ENCODE measurements at places on chromosomes 3 and 15. TPM values are rescaled to one million over a fixed set of nuclear protein-coding genes. Genes with fewer than 3 reads are reported as not detected.

Gene ZKSCAN7
- total RNA-seq: not detected

Gene KPNA1
- 24.0 TPM for total RNA-seq

Gene SEMA6D
- 0.64 TPM for total RNA-seq

Gene ANKRD34C
- total RNA-seq: not detected

Gene FETUB
- not detected for total RNA-seq

Gene TRIP4
- 7.5 TPM for total RNA-seq
